ENCODE measurements at places on chromosomes 7 and 10.

DNA sequence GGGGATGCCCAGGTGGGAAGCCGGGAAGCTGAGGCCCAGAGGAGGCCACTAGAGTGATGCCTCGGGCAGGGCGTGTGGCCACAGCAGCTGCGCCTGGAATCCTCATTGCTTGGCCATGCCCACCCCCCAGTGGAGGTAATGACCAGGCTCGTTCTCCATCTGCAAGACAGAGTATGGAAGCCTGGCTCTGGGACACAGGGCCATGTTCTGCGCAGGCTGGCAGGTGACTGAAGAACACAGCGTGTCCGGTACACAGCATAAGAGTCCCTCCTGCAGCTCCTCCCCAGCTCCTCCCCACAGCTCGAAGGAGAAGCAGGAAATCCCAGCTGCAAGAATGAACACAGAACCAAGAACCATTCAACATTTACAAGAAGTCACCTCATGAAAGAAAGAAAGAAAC is 64.8 kb downstream of the SMURF1 start:
- DNase-seq = no peak

GRCh38 chr7:150415161-150416153 is 35.0 kb upstream of the GIMAP8 start:
- DNase-seq = no peak

- DNase-seq = no peak
Measured at GRCh38 chr7:101618916-101619315, 10.2 kb downstream of the MYL10 start.

DNA sequence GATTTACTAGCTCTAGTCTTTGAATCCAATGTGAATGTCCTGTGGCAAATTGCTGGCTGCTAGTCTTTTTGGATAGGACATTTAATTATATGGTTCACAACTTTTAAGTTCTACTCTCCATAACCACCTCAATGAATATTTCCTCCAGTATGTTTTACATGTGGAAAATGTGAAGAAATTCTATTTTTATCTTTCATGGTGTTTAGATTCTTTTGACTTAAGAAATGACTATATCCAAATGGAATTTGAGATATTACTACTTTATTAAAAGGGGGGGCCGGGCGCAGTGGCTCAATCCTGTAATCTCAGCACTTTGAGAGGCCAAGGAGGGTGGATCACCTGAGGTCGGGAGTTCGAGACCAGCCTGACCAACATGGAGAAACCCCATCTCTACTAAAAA is 202.0 kb downstream of the ARL4A start:
- no peak for DNase-seq

DNA sequence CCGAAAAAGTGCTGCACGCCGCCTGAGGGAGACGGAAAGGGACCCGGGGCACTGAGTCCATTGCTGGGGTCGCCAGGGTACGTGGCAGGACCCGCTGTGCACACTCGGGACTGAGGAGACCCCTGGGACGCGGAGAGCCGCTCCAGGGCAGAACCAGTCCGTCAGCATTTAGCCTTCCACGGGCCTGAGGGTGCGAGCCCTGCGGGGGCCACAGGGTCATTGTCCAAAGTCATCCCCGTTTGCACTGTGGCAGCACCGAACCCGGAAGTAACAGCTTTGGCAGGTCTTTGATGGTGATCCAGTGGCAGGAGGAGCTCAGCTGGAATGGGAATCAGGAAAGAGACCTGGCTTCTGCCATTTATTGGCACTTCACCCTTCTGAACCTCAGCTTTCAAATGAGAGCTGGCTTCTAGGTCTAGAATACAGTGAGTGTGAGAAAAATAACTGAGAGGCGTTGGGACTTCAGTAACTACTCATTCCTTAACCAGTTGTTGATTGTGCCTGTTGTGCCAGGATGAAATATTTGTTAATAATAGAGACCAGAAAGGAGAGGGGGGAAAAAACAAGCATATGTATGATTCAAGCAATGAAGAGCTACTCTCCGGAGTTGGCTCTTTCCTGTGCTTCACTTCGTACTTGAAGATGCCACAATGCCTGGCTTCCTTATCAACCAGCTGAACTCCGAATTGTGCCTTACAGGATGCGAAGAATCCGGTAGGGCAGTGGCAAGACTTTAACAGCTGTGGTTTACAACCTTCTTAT is 811 bp upstream of the ARHGAP12 start:
- DNase-seq = peak; percentile 65

DNA sequence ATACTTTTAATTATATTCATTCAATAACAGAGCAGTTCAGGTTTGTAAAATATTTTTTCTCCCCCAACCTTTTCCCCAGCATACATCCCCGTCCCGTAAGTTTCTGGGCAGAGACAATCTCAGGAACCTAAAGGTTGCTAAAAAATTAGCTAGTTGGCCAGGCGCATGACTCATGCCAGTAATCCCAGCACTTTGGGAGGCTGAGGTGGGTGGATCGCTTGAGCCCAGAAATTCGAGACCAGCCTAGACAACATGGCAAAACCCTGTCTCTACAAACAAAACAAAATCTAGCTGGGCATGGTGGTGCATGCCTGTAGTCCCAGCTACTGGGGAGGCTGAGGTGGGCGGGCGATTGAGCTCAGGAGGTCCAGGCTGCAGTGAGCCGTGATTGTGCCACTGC is 40.2 kb downstream of the TCF7L2 start:
- no peak for DNase-seq

- DNase-seq = no peak
Measured at GRCh38 chr10:27372095-27372494, 131.5 kb upstream of the ACBD5 start.

DNA sequence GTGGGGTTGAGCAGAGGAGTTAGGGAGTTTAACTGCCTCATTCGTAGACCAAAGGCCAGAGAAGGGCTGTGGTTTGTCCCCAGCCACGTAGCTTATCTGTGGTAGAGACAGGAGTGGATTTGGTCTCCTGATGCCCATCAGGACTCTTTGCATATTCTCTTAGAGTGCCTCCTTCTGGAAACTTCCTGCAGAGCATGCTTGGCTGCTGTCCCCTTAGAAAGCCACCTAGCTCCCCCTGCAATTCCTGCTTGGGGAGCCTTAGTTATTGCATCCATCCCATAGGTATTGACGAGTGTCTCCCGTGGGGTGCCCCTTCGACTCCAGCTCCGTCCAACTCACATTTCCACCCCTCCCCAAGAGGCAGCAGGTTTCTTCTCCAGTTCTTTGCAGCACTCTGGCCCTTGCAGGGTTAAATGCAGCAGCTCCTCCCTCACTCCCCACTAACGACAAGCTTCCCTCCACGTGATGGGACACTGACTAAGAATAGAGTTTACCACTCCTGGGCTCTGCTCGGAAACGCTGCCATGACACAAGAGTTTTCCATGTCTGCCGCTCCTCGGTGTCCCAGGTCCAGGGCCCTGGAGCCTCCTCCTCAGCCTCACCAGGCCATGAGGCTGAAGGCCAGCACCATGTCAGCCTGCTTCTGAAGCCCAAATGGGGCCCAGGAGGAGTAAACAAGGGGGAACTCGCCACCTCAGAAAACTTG is 147.8 kb upstream of the UNC5B start:
- no peak for DNase-seq
